ENCODE measurements at places on chromosomes 2 and 18.

- no peak for DNase-seq
Measured at GRCh38 chr2:127985735-127986134, 42.1 kb downstream of the SAP130 start.

- DNase-seq = no peak
Measured at GRCh38 chr2:53559302-53559966, 208.2 kb upstream of the CHAC2 start.

DNA sequence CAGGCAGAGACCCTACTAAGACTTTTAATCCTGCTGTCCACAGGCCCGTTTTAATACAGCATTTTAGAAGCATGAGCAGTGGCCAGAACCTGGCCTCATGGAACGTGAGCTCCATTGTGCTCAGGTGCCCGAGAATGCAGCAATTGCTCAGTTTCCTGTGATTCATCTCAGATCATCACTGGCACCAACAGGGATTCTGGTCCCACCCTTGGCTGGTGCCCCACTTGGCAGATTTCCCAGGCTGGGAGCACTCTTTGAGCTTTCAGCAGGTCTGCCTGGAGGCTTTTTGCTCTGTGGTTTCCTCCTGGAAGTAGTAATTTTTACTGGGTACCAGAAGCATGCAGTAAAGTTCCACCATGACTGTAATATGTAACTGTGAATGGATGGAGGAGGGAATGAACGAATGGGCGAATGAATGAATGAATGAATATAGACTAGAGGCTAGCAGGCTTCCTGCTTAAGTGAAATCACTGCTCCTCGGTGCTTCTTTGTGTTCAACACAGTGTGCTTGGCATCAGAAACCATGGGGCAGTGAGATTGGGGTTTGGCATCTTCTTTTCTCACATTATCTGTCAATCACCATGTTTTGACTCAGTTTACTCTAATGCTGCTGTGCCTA is 312.9 kb downstream of the PRKCE start:
- DNase-seq = no peak

DNA sequence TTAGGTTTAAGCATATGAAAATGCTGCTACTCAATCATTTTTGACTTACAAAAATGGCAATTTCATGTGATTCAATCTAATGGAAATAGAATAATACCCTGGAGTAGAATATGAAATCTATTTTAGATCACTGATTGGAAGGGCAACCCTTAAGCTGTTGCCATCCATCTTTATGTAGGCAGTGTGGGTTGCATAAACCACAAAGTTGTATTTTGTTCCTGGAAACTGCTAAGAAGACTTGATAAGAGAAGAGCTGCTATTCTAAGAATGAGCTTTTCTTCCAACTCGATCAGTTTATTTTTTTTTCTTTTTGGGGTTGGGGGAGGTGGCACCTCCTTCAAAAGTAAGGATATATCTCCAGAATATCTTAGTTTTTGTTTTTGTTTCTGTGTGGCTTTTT is 60.2 kb downstream of the CAVIN2 start:
- DNase-seq = no peak
